ENCODE measurements at places on chromosomes 11 and 22. TPM values are rescaled to one million over a fixed set of nuclear protein-coding genes. Genes with fewer than 3 reads are reported as not detected.

The PKNOX2 gene
- under 0.01 TPM for total RNA-seq

The DRD4 gene
- total RNA-seq: 0.10 TPM

The MYBPC3 gene
- 0.21 TPM for total RNA-seq

The CTSW gene
- 130 TPM for total RNA-seq

The CASP5 gene
- 0.84 TPM for total RNA-seq

All from mononuclear cell (primary cell).